ENCODE measurements at places on chromosomes 5 and 9. TPM values are rescaled to one million over a fixed set of nuclear protein-coding genes. Genes with fewer than 3 reads are reported as not detected.
A peak's percentile ranks its signal among the peaks of the same experiment; 100 is the strongest.

DNA sequence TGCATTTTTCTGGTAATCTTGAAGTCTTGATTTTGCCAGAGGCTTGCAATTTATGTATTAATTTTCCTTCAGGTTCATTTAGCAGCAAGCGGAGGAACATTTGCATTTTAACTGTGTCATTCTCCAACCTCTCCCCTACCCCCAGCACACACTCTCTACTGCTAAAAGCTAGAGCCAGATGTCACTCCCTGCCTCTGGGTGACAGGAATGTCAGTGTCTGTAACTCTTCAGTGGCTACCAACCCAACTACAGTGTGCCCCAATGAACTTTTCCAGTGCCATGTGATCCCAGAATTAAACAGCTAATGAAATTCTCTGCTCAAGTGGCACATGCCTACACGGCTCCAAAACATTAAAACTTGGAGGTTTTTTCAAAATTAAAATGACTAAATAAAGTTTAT lies 260.3 kb downstream of the GOLPH3 start:
- DNase-seq, result no peak

GRCh38 chr5:117803533-117803932 lies 1184.8 kb downstream of the DTWD2 start:
- no peak for DNase-seq

DNA sequence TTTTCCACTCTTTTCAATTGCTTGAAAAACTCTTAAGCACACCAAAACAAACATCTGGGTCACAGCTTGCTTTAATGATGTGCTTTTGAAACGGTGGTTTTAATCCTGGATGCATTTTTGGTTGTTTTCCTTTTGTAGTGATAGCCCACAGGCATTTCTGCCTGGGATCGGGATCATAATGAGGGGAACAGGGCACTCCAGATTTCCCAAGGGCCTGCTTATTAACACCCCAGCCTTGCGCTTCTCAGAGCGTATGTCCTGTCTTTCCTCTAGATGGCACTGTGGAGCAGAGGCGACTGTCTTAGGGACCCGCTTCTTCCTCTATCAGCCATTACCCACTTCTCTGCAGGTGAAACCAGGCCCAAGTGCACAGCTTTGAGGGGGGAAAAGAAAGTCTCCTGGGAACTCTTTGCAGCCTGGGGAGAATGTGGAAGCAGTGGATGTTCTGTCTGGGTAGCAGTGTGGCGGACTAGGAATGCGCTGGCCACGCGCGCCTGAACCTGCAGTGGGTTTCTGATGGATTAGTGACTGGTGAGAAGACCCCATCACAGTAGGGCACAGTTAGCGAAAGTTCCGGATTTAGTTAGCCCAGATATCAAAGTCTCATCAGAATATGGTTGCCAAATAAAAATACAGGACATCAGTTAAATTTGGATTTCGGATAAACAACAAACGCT lies 190.1 kb downstream of the GNA14 start:
- peak; percentile 76 for DNase-seq

DNA sequence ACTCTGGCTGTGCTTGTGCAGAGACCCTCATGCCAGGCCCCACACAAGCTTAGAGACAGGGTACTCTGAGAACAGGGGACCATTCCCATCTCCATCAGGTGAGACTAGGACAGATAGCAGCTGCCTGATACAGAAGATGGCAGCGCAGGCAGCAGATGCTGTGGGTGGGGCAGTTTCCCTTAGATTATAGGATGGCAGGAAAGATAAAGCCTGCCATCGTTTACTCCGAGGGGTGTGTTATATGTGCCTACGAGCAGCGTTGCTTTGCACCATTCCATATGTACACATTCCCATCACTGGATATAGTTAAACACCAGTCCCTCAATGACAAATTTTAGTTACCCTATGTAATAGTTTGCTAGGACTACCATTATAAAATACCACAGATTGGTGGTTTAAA lies 135.2 kb downstream of the SMARCA2 start:
- DNase-seq, result no peak

- DNase-seq, result no peak
Observed at GRCh38 chr5:174293481-174293880, 248.0 kb downstream of the NSG2 start.

GRCh38 chr5:38263983-38264382 lies 5.6 kb downstream of the EGFLAM start:
- no peak for DNase-seq

GRCh38 chr5:37533851-37534250 lies 154.7 kb downstream of the WDR70 start:
- DNase-seq, result no peak

- DNase-seq, result no peak
Observed at GRCh38 chr9:3507395-3508077, 18.3 kb downstream of the RFX3 start.

DNA sequence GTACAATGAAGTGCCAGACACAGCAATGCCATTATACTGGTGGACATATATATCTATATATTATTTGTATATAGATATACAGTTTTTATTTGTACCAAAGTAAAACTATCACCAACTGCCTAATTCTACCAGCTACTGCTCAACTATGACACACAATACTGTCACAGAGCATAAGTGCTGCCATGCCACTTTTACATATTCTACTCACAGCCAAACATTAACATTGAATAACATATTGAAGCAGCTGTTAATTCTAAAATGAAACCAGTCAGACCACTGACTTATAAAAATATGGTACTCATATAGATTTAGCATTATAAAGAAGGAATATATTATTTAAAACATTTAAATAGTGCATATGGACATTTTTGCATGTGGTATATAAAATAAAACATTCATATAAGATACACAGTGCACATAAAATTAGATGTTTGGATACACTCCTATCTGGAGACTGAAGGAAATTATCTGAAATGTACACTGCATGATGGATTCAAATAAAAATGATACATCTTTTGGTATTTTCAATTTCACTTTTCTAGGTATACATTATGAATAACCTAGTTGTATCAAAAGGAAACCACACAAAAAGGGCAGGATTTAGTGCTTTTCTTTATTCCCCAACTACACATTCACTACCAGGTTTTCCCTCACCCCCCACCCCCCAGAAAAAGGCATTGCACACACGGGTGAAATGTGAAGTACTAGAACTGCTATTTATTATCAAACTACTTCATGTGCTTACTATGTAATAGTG lies 48.9 kb downstream of the PKD2L2 start:
- DNase-seq, result no peak

DNA sequence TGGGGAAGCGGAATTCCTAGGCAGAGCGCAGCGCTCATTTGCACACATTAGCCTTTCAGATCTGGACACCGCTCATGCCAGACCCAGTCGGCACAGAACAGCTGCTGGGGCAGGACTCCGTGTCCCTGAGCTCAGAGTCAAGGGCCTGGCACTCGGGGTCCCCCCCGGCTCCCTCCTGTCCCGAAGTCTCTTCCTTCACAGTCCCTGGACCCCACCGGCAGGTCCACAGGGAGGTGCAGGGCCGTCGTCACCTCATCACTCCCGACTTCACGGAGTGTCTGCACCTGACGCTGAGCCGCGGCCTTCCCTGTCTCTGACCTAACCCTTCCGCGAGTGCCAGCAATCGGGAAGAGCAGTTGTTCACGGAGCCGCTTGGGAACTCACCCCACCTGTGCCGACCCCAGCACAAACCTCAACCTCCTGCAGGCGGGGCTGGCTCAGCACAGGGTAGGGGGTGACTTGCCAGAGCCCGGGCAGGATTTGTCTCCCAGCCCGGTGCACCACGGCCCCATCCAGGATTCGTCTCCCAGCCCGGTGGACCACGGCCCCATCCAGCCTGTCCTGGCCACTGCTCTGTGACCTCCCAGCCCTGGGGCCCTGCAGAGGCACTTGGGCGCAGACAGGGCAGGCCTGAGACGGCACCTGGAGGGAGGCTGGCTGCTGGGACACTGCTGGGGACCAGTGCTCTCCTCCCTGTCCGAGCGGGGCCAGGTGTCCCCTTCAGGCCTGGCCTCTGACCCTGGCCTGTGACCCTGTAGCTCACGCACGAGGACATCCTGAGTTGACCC lies 9.9 kb upstream of the SLC9A3 start:
- no peak for DNase-seq

- DNase-seq, result peak; percentile 81
Observed at GRCh38 chr5:150486402-150487198, 21.3 kb upstream of the NDST1 start.

- DNase-seq, result no peak
Observed at GRCh38 chr5:180801596-180802324, 846 bp downstream of the MGAT1 start.

- DNase-seq, result no peak
Observed at GRCh38 chr5:178801021-178801420, 58.7 kb upstream of the ZNF354B start.

DNA sequence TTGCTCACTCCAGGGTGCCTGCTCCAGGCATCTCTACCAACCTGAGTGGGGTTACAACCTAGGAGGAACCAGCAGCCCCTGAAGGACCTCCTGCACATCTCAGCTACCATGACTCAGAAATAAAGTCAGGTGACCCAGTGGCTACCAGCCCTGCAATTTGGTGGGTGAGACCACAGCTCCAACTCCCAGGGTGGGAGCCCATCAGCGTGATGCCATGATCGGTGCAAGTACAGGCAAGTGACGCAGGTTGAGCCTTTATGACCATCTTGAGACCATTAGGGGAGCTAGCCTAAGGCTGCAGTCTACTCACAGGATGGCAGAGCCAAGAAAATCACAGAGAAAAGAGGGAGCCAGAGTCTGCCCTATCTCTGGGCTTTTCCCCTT lies 8.6 kb downstream of the SEPTIN8 start:
- no peak for DNase-seq

DNA sequence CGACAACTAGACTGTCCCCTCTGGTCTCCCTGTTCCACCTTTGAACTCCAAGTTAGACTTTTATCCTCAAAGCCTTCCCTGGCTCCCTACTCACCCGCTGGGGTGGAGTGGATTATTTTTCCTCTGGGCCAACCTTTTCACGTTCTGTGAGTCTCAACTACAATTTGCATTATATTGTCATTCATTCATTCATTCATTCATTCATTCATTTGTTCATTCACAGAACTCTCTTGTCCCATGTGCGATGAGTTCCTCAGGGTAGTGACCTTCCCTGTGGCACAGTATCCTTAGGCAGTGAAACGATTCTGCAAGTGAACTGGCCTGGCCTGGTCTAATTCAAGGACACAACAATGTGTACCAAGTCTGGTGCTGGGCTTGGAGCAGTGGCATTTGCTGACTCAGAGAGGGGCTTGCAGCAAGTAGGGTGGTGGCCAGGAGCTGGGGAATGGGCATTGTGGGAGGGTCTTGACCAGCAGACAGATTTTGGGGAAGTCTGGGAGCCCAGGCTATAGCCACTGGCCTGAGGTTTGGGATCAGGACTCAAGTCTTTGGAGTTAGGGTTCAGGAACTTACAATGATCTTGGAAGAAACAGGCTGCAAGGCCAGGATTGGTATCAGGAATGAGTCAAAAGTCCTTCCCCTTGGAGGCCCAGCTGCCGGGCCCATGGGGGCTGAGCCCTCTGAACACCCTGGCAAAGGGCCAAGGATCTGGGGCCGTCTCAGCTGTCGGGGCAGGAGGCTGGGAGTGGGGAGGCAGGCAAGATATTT lies 37.2 kb upstream of the COL15A1 start:
- no peak for DNase-seq

GRCh38 chr5:75037106-75037505 lies 15.3 kb downstream of the GCNT4 start:
- no peak for DNase-seq

GRCh38 chr9:135648494-135649410 lies 9.4 kb upstream of the GLT6D1 start:
- DNase-seq, result no peak

DNA sequence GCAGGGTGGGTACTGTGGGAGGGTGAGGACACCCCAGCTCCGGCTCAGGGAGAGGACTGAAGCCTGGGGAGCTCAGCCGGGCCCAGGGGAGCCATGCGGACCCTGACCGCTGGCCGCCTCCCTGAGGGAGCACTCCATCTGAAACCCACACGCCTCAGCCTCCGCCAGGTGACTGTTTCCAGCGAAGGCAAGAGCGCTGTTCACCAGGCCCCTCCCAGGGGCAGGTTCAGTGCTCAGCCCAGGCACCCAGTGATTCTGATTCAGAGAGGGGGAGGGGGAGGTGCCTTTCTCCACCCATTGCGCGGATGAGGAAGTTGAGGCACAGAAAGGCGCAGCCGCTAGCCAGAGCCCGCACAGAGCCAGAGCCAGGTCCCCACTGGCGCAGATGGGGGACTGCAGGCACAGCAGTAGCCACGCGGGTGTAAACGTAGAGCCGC lies 27.0 kb downstream of the ADGRD2 start:
- DNase-seq, result no peak

DNA sequence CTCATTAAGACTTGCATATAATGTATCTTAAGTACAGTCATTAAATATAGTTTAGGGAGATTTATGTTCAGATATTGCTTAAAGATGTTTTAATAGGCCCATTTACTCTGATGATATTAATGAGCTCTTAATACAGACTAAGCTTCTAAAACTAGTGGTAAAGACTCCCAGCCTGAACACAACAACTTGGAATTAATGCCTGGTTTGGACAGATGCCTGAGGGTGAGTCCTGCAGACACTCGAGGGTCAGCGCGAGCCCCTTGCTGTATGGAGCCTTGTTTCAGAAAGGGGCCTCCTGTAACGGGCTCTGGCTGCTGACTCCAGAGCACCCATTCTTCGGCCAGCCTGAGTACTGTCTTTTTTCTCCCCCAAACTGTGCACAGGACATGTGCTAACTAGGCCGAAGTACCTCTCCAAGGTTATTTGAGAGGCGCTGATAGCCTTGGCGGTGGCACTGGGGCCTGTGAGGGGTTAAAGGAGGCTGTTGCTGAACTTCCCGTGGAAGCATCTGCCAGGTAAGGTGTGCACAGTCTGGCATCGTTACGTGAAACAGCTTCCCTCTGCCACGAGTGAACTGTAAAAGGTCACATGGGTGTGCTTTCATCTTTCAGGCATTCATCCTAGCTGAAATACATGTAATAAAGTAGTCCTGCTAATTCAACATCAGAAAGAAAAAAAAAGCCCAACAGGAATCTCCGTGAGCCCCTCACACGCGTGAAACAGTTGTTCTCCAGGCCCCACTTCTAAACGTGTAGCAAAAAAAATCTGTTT lies 113.4 kb downstream of the MVB12B start:
- DNase-seq, result no peak

GRCh38 chr5:79771387-79771786 lies 81.8 kb downstream of the CMYA5 start:
- DNase-seq, result no peak

- peak; percentile 91 for DNase-seq
Observed at GRCh38 chr5:124806373-124807077, 60.1 kb upstream of the ZNF608 start.

Gene PCDHGA12
- polyA plus RNA-seq, result 1.5 TPM

Gene GFI1B
- polyA plus RNA-seq, result 0.52 TPM

Gene MAMDC2
- polyA plus RNA-seq, result 7.0 TPM

Gene C9orf50
- 0.30 TPM for polyA plus RNA-seq

Gene PRXL2C
- polyA plus RNA-seq, result 6.3 TPM

Gene BTNL3
- not detected for polyA plus RNA-seq

Gene FBXL7
- polyA plus RNA-seq, result 29.8 TPM

Gene KCNV2
- polyA plus RNA-seq, result 0.27 TPM
